CD4-positive, alpha-beta T cell treated with Interleukin-1 beta for 1 hour (primary cell): ENCODE measurements at places on chromosomes 4 and X.

GRCh38 chr4:85475631-85476233 is 782 bp downstream of the ARHGAP24 start:
- no peak for DNase-seq

DNA sequence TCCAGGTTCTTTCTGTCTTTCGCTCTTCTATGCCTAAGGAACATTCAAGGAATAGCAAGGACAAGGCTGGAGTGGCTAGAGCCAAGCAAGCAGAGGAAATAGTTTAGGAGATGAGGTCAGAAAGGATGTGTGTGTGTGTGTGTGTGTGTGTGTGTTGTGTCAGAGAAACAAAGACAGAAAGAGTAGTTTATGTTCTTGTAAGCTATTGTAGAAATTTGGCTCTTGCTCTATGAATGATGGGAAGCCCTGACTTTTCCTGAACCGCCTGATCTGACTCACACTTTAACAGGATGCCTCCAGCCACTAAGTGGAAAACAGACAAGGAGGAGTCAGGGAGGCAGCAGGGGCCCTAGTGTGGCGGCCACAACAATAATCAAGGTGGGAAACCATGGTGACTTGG is 39.7 kb downstream of the LGI2 start:
- no peak for DNase-seq

- DNase-seq: no peak
Observed at GRCh38 chrX:108299101-108299591, 139.1 kb downstream of the COL4A6 start.

GRCh38 chr4:113169368-113169767 is 119.9 kb downstream of the ANK2 start:
- DNase-seq: no peak

DNA sequence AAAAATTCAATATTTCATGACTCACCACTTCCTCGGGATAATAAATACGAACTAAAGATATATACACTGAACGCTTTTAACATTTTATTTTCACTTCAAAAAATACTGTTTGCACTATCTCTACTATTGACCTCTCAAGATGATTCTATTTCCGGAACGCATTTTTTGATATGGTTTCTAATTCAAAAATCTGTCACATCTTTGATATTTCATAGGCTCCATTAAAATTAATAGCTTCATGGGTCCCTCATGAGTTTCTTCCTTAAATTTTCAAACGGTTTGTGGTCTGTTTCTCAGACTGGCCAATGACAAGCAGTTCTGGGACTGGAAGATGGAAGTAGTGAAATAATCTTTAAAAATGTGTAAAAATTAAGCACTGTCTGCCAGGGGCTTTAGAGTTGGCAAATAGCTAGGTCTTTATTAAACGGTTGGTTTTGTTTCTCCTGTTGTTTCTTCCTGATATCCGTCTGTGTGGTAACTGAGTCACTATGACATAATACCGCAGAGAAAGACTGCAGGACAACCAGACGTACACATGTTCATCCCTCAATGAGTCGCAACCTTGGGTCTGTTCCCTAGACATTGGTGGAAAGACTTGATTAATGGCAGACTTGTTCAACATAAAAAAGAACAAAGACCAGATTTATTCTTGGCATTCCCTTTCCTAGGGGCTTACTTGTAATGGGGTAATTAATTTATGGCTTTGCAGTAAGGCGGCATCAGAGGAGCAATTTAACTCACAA is 133.8 kb downstream of the PALLD start:
- no peak for DNase-seq

- DNase-seq: no peak
Observed at GRCh38 chrX:82585868-82586267, 922.2 kb upstream of the POU3F4 start.

- DNase-seq: no peak
Observed at GRCh38 chr4:187883049-187883448, 112.5 kb upstream of the ZFP42 start.

DNA sequence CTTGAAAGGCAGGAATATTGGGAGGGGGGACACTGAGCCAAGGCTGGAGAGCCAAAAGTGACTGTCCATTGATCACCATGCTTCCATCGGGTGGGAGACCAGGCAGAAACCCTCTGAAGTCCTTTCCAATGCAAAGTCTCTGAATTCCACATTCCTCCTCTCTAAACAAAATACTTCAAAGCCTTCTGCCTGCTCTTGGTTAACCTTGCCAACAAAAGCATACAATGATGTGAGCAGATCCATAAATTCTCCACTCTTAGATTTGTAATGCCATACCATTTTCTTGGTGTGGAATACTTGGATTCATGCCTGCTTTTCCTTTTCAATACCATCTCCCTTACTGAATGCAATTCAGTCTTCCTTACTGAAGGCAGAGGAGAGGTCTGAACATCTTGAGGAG is 74.1 kb upstream of the FAM9B start:
- DNase-seq: no peak

DNA sequence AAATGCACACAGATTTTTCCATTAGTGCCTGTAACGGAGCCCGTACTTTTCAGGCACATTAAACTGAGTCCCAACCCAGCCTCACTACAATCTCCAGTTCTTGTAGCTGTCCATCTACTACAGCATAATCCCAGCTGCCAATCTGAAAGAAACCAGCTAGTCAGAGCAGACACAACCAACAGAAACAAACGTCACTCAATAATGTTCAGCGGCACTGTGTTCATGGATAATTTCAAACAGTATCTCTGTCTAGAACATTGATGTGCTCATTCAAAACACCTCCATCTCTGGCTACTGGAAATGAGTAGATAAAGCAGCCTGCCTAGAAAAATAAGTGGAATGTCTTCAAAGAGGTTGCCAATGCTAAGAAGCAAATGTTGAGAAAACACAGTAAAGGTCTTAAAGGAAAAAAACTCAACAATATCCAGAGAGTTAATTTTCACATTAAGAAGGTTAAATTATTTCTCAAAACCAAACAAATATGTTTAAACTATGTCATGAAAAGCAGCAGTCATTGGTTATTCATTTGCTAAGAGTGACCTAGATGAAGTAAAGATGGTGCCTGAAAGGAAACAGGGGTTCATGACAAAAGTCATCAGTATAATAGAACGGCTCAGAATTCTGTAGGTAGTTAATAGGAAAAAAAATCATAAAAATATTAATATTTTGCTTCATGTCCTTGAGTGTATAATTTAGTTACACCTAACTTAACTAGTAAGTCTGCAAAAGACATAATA is 245.1 kb upstream of the MAB21L2 start:
- no peak for DNase-seq

GRCh38 chr4:180532691-180533090 is 1710.5 kb upstream of the TENM3 start:
- DNase-seq: no peak

GRCh38 chr4:159145992-159146330 is 43.1 kb downstream of the RAPGEF2 start:
- no peak for DNase-seq

GRCh38 chr4:158376106-158376840 is 145.4 kb upstream of the RXFP1 start:
- no peak for DNase-seq

GRCh38 chr4:6548882-6549230 is 26.1 kb upstream of the MAN2B2 start:
- no peak for DNase-seq

- DNase-seq: no peak
Observed at GRCh38 chr4:5361968-5362367, 310.7 kb downstream of the STK32B start.

GRCh38 chr4:185108669-185109068 is 34.4 kb upstream of the SLC25A4 start:
- DNase-seq: no peak

- DNase-seq: no peak
Observed at GRCh38 chr4:91448668-91449330, 855.0 kb upstream of the GRID2 start.

DNA sequence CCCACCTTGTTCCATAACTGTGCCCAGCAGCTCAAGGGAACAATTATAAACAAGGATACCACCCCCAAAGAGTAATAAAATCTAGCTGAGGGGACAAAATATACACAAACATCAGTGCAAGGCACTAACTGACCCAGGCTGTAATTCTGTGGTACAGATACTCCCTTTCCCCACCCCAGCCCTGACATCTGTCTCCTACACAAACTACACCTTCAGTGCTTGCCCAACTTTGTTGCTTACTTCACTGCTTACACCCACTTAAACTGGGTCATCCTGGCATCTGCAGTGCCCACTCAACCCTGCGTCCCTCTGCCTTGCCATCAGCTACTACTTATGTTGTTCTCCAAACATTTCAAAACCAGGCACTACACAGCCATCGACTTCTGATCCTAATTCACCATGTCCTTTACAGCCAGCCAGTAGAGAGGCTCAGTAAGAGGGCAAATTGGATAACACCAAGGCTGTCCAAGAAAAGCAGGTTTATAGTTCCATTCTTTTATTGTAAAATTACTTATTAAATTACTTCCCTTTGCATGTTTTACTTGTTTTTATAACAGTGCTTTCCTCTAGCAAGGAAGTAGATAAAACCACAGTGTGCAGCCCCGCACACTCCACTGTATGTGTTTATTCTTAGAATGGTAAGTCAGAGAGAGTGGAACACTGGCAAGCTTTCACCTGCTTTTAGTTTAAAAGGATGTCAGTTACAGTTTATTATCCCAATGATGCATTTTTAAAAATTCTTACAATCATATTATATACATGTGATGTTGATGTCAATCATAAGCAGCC is 149.6 kb downstream of the INPP4B start:
- DNase-seq: peak; percentile 24

DNA sequence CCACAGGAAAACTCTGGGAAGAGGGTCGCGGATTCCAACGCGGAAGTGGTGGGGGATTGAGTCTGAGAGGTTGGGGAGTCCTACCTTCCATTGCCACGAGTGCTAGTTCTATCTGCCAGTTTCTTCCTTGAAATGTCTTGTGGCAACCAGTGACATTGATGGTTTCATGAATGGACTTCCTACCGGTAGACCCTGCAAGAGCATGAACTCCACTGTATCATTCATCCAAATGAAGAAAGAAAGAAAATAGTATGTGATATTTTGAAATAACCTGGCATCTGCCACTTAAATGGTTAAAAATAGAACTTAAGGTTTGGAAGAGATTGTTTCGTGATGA is 1.1 kb upstream of the SLC10A7 start:
- DNase-seq: no peak

DNA sequence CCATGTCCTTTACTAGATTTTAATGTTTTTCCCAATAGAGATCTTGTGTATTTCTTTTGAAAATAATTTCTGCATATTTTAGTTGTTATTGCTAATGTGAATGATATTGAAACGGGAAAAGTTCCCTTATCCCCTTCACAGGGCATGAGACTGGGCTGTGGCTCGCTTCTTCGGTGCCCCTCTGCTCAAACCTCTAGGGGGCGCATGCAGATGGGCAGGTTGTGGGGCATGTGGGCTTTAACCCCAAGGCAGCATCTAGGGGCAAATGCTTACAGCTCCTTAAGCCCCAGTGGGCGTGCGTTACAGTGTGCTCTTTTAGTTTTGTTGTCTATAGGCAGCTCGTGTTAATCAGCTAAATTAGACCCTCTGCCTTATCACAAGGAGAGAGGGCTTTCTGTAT is 194.7 kb downstream of the OPHN1 start:
- no peak for DNase-seq

DNA sequence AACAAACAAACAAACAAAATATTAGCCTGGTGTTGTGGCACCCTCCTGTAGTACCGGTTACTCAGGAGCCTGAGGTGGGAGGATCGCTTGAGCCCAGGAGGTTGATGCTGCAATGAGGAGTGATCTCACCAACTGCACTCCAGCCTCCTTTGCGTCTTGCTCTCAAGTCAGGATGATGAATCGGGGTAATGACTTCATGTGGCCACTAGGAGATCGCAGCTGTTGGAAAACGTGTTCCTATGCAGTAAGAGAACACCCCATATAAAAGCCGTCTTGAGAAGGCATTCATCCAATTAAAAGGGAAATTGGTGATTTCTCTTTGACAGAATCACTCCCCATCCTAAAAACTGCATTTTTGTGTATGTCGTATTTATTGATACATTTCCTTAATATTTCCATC is 6.9 kb downstream of the CCNB3 start:
- DNase-seq: no peak

- no peak for DNase-seq
Observed at GRCh38 chrX:83535417-83536196, 27.5 kb downstream of the POU3F4 start.

GRCh38 chr4:78937837-78938236 is 1.4 kb downstream of the PAQR3 start:
- DNase-seq: no peak

GRCh38 chrX:24110069-24110468 is 39.5 kb upstream of the ZFX start:
- DNase-seq: no peak

DNA sequence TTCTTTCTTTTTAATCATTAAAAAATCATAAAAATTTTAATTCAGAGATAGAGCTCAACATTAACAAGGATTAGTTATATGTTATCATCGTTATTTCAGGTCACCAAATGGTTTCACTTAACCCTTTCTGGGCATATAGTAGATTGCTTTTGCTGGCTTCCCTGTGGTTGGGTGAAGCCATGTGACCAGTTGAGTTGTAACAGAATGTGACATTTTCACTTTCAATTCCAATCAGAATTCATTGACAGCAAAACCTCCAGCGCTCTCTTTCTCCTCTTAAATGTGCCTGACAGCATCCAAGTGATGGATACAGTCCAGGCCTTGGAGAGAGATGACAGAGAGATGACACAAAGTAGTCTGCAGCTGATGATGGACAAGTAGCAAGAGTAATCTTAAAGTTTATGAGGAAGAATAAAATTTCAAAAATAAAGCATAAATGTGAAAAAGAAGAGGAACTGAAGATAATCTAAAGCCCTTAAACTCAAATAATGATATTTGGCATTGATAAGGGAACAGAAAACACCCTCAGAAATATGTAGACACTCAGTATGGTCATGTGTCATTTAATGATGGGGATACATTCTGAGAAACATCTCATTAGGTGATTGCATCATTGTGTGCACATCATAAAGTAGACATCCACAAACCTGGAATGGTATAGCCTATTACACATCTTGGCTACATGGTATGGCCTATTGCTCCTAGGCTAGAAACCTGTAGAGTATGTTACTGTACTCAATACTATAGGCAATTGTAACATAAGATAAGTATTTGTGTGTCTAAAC is 92.3 kb upstream of the QRFPR start:
- no peak for DNase-seq

DNA sequence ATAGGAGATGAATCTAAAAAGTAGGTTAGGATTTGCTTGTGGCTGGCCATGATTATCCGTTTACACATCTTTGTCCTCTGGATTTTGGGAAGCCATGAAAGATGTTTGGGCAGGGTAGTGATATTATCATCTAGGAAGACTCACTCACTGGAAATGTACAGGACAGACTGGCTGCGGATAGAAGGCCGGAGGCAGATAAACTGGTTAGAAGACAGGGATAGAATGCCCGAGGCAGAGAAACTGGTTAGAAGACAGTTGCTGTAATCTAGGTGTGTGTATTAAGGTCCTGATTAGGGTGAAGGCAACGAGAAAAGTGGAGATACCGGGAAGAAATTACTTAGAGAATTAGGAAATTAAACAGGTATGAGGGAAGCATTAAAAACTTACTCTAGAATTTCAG is 68.8 kb downstream of the SPRY1 start:
- no peak for DNase-seq
